Astrocyte (in vitro differentiated cells and primary cell): ENCODE measurements at places on chromosomes 11 and 22. TPM values are rescaled to one million over a fixed set of nuclear protein-coding genes. Genes with fewer than 3 reads are reported as not detected.

The KCNK4 gene
- 0.52 TPM in 1 of 2 replicates, not detected in the other for total RNA-seq

The PRG3 gene
- not detected in 2 replicates for total RNA-seq

The CABP2 gene
- total RNA-seq = not detected in 2 replicates

The FGF3 gene
- total RNA-seq = not detected in 2 replicates

The C11orf86 gene
- total RNA-seq = not detected in 2 replicates

The OR52E5 gene
- not detected in 2 replicates for total RNA-seq

The GP1BB gene
- 0.95 and 2.8 TPM in 2 replicates for total RNA-seq

The OR8D4 gene
- total RNA-seq = not detected in 2 replicates

The ARRB1 gene
- 22.7 and 28.5 TPM in 2 replicates for total RNA-seq

The CEP126 gene
- total RNA-seq = 2.1 TPM in 2 replicates

The UBQLNL gene
- total RNA-seq = 0.27 TPM in 1 of 2 replicates, not detected in the other

The USP35 gene
- total RNA-seq = 16.2 and 18.7 TPM in 2 replicates

The RFPL1 gene
- not detected in 2 replicates for total RNA-seq

The SGSM1 gene
- 0.05 TPM in 1 of 2 replicates, not detected in the other for total RNA-seq

The SLC22A8 gene
- not detected in 2 replicates for total RNA-seq

The NDUFS3 gene
- 80.7 and 88.7 TPM in 2 replicates for total RNA-seq

The VWCE gene
- total RNA-seq = 12.2 and 17.7 TPM in 2 replicates

The OR2AG2 gene
- 0.07 and 0.27 TPM in 2 replicates for total RNA-seq

The OR52E6 gene
- total RNA-seq = not detected in 2 replicates
